ENCODE measurements at places on chromosomes 6 and 20.

- no peak for DNase-seq
Measured at GRCh38 chr6:26382121-26382520, 787 bp upstream of the BTN2A2 start.

- DNase-seq, result no peak
Measured at GRCh38 chr6:43999628-44000027, 127.6 kb downstream of the MRPL14 start.

GRCh38 chr6:25583099-25583498 lies 68.9 kb upstream of the SCGN start:
- no peak for DNase-seq

GRCh38 chr6:121657972-121658371 lies 222.5 kb downstream of the GJA1 start:
- DNase-seq, result no peak

DNA sequence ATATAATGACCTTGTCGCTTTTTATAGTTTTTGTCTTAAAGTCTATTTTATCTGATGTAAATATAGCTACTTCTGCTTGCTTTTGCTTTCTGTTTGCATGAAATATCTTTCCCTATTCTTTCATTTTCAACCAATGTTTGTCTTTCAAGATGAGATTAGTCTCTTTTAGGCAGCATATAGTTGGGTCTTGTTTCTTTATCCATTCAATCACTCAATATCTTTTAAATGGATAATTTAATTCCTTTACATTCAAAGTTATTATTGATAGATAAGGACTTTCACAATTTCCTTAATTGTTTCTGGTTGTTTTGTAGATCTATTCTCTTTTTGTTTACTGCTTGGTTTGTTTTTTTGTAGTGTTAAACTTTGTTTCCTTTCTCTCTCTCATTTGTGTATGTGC lies 43.5 kb upstream of the TPD52L1 start:
- no peak for DNase-seq

- DNase-seq, result no peak
Measured at GRCh38 chr20:51140671-51141070, 117.8 kb upstream of the KCNG1 start.

All from T-helper 22 cell (primary cell).